ENCODE measurements at places on chromosomes 12 and 14.

DNA sequence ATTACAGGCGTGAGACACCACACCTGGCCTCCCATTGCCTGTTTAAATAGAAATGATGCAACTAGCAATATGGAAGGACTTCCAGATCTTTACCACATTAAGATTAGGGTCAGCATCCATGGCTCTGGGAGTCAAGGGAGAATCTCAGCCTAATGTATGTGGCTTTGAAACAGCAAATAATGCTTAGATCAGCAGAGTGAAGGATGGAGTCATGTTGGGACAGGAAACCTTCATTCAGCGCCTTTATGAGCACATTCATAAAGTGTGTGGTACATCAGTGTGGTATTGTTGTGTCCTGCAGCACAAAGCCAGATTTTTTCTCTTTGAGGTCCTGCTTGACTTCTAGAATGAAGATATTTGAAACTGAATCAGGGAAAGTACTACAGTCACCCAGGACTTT is 15.3 kb upstream of the SPSB2 start:
- DNase-seq, result no peak

- DNase-seq, result no peak
These were observed 1.4 kb upstream of the GABARAPL1 start for GRCh38 chr12:10211101-10211939.

GRCh38 chr12:94962670-94963069 is 40.8 kb downstream of the NDUFA12 start:
- no peak for DNase-seq

- no peak for DNase-seq
These were observed 1150.0 kb downstream of the FSCB start for GRCh38 chr14:43356979-43357545.

DNA sequence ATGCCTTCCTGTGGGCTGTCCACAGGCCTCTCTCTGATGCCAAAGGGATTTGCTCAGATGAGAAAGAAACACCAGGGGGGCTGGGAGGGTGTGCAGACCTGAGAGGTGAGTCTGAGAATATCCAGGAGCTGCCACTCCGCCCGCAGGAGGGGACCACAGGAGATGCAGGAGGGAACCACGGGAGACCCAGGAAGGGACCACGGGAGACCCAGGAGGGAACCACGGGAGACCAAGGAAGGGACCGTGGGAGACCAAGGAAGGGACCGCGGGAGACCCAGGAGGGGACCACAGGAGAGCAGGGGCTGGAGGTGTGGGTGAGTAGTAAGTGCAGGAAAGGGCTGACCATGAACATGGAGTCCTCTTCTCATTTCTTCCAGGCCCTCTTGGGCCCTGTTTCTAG is 74.6 kb upstream of the SFSWAP start:
- no peak for DNase-seq

- no peak for DNase-seq
These were observed 284.7 kb downstream of the DAD1 start for GRCh38 chr14:22304326-22304725.
